PC-9 (cell line): ENCODE measurements at places on chromosomes 3 and 15.
A peak's percentile ranks its signal among the peaks of the same experiment; 100 is the strongest.

GRCh38 chr3:113331187-113331586, 110.1 kb downstream of the CFAP44 start:
- DNase-seq, result no peak

- no peak for DNase-seq
Observed at GRCh38 chr3:131716007-131716406, 213.2 kb upstream of the MRPL3 start.

DNA sequence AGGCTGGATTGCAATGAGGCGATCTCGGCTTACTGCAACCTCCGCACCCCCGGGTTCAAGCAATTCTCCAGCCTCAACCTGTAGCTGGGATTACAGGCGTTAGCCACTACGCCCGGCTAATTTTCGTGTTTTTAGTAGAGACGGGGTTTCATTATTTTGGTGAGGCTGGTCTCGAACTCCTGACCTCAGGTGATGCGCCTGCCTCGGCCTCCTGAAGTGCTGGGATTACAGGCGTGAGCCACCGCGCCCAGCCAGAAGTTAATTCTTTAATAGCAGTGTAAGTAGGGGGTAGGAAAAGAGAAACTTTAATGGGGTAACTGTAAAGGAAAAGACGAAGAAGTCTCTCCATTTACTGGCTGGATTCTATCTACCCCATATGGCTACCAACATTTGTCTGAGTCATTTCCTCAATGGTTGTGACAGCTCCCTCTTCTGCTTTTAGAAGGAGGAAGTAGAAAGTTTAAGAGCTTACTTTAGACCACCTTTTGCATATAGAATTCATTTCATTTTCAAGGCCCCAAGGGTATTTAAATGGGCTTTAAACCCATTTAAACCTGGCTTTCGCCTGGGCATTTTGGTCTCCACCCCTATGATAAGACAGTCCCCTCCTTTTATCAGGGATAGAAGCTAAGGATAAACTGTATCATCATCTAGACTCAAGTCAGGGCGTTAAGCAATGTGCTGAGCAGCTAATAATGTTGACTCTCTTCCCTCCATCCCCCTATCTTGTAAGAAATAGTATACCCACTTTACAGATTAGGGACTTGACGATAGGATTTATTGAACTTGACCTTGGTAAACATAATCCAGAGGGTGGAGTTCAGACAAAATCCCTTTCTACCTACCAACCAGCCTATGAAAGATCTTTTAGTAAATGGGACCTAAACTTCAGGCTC, 1.1 kb upstream of the CDV3 start:
- DNase-seq, result peak; percentile 60

DNA sequence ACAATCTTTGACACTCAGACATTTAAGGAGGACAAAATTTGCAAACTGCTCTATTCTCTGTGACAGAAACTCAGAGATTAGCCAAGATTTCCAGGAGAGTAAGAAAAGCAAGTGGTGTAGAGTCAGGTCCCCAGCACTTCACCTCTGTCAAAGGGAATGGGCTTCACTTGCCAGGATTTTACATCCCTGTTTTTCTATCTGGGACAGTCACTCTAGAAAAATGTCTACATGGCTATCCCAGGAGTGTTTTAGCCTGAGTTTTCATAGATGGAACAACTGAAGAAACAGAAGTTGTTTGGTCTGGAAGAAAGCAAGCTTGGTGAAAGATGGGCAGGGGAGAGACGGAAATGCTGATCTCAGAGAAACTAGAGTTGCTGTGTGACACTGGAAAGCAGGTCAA, 3.0 kb downstream of the FAM219B start:
- no peak for DNase-seq

GRCh38 chr15:48913141-48913540, 35.2 kb downstream of the EID1 start:
- DNase-seq, result peak; percentile 5
